ENCODE measurements at places on chromosomes 7 and 10. TPM values are rescaled to one million over a fixed set of nuclear protein-coding genes. Genes with fewer than 3 reads are reported as not detected.

The SH2B2 gene
- 7.0 TPM for total RNA-seq

The MINDY4 gene
- 0.96 TPM for total RNA-seq

The POM121C gene
- 6.5 TPM for total RNA-seq

The ADRA2A gene
- not detected for total RNA-seq

The RNF148 gene
- not detected for total RNA-seq

The WNT8B gene
- not detected for total RNA-seq

The CYP2C19 gene
- not detected for total RNA-seq

The PRXL2A gene
- total RNA-seq, result 57.1 TPM

The ASNS gene
- total RNA-seq, result 104 TPM

The NYAP1 gene
- 1.4 TPM for total RNA-seq
